ENCODE measurements at places on chromosomes 2 and 18.

DNA sequence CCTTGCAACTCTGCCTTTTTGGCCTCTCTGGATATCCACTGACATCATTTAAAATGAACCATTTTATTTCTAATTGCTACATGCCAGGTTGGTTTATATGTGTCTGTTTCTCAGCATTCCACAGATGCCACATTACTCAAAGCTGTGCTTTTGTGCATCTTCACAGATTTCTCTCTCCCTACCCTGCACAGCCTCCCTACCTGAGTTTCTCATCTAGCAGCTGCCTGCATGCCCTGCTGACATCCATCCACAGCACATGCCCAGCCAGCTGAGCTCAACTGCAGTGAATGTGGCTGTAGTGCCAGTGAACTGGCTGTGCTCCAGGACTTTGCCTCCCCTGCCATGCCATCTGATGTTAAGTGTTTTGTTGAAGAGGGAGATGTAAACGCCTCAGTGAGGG, 44.5 kb downstream of the PKP4 start:
- no peak for DNase-seq

DNA sequence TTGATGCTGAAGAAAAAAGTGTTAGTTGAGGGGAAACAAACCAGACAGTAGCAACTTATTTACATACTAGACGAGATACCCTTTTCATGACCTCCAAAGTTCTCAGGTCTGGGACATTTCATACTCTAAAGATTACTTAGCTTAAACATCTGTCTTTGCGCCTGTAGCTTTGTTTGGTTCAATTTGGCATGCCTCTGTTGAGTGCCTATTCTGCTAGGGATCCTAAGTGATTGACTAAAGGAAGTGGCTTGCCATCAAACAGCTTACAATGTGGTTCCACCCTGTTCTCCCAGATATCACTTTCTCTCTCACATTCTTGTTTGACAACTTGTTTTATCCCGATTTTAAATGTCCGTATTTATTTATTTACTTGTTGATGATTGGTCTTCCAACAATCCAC, 488.8 kb downstream of the PARD3B start:
- DNase-seq = no peak

DNA sequence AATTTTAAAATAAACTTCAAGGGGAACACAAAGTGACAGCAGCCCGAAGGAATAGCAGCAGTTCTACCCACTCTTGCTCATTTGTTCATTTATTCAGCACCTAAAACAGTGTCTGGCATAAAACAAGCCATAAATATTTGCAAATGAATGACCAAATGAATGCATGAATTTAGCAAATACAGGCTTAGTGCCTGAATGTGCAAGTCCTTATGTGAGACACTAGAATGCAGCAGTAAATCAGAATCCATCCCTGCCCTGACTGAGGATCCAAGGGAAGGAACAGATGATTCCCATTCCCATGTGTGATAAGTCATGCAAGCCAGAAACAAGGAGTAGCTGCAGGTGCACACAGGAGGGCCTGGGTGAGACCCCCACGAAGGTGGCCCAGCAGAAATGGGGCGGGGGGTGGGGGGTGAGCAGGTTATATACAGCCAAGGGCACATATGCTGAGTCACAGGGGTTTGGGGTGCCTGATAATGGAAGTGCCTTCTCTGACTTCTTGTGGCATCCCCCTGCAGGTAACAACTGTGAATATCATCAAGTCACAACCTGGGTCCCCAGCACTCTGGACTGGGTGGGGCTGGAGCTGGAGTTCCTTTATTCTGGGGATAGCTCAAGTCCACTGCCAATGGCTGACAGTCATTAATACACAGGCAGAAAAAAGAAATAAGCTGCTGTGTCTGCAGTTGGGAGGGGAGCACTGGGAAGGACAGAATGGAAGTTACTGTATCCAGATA, 311.9 kb downstream of the TXNL1 start:
- DNase-seq = no peak

GRCh38 chr18:28963481-28963880, 786.6 kb upstream of the CDH2 start:
- DNase-seq = no peak

DNA sequence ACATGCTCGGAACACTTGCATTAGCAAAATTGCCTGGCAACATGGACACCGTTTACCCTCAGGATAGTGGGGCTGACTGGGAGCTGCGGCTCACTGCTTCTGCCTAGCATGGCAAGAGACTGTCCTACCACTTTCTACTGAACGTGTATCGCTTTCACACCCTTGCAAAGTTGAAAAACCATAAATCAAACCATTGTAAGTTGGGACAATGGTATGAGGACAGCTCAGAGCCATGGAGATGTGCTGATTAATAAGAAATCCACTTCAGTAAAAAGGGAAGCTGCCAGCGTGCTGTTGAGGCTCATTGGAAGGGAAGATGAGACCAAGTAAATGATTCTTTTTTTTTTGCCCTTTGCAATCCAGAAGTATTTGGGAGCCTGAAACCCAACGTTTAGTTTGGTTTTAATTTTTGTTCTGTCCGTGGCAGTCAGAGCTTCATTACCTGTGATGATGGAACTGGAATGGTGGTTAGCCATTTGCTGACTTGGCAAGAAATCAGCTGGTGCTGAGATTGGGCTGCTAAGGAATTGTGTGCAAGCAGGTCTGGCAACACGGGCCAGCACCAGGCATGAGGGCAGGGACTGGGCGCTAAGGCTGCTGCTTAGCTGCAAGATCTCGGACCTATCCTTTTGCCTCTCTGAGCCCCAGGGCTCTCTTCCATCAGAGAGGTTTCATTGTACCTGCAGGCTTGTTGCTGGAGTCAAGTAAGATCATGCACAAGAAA, 75.5 kb upstream of the HS6ST1 start:
- DNase-seq = no peak

GRCh38 chr2:120195553-120195952, 27.6 kb downstream of the TMEM185B start:
- no peak for DNase-seq

- DNase-seq = no peak
Measured at GRCh38 chr2:86227685-86228084, 28.4 kb downstream of the MRPL35 start.

- DNase-seq = no peak
Measured at GRCh38 chr2:163462993-163463392, 272.8 kb downstream of the FIGN start.

DNA sequence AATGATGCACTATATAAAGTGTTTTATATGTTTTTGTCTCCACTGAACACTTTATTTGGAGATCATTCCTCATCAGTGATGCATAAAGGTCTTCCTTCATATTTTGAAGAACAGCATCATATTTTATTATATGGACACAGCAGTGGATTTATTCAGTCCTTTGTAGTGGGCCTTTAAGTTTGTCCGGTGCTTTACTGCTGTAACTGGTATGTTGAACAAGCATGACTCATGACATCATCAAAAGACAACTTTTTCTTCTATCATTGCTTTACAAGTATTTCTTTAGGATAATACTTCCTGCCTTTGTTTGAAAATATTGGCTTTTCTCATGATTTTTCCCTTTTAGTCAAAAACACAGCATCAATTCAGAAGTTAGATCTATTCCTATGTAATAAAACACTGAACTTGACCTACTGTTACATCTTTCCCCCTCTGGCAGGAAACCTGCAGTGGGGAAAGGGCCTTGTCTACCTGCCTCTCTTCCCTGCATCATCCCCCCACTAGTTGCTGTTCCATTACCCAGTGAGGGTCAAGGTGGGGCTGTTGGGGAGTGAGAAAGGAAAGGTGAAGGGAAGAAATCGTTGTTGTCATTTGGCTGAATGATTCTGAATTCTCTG, 241.2 kb downstream of the CYP26B1 start:
- DNase-seq = no peak

DNA sequence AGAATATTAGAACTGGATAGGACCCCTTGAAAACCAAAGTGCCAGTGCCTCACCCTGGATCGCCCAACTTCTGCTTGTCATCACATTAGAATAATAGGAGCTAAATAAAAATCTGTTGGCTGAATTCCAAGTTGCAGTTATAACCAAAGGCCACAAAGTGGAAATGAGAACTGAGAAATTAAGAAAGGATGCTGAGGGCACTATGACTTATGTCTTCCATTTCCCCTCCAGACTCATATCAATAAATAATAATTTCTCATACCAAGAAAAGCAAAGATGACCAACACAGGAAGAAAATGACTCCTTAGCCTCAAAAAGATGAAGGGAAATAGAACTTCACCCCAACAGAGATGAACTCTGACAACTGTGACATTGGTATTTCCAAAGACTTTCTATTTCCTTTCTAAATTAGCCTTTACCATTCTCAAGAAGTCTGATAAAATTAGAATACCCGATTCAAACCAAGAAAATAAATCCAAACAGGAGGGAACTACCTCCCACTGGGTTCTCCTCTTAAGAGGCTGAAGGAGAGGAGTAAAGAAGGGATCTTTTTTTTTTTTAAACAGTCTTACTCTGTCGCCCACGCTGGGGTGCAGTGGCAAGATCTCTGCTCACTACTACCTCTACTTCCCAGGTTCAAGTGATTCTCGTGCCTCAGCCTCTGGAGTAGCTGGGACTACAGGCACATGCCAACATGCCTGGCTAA, 46.5 kb upstream of the EPG5 start:
- no peak for DNase-seq

GRCh38 chr2:116585669-116586327, 1228.7 kb upstream of the DDX18 start:
- no peak for DNase-seq

- DNase-seq = no peak
Measured at GRCh38 chr18:42211201-42211600, 256.2 kb downstream of the PIK3C3 start.

GRCh38 chr18:65415098-65415497, 335.7 kb upstream of the CDH7 start:
- DNase-seq = no peak

- peak; percentile 65 for DNase-seq
Measured at GRCh38 chr2:232325324-232326273, 53.0 kb upstream of the ALPP start.

DNA sequence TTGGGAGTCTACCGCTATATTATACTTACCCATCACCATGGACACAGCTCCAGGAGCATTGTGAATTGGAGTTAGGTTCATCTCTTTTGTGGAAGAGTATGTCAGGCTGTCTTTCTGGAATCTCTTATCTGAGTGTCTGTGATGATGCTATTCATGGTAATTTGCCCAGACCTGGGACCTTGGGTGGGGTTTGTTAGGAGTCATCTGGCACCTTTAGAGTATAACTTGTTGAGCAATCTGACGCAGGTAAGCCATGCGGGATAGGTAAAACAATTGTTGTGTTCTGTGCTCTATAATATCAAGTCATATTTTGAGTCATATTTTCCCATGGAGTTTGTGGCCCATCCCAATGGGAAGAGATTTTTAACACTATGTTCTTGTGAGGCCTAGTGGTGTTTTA, 49.7 kb upstream of the MAPRE2 start:
- DNase-seq = no peak

GRCh38 chr2:112811841-112812306, 24.7 kb downstream of the IL1B start:
- no peak for DNase-seq

DNA sequence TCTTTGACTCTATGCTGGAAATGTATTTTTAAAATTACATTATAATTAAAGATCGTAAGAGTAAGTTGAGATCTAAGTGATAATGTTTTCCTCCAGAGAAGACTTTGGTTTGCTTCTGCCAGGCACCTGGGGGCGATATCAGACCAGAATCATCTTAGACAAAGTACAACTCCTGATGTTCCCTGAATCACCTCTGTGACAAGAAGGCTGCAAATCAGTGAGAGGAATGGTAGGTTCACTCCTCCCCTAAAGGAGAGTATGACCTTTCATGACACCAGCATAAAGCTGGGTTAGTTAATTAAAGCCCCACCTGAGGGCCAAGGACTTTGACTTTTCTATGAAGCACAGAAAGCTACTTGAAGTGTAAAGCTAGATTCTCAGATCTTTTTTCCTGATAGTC, 114.4 kb upstream of the DTNA start:
- DNase-seq = no peak

DNA sequence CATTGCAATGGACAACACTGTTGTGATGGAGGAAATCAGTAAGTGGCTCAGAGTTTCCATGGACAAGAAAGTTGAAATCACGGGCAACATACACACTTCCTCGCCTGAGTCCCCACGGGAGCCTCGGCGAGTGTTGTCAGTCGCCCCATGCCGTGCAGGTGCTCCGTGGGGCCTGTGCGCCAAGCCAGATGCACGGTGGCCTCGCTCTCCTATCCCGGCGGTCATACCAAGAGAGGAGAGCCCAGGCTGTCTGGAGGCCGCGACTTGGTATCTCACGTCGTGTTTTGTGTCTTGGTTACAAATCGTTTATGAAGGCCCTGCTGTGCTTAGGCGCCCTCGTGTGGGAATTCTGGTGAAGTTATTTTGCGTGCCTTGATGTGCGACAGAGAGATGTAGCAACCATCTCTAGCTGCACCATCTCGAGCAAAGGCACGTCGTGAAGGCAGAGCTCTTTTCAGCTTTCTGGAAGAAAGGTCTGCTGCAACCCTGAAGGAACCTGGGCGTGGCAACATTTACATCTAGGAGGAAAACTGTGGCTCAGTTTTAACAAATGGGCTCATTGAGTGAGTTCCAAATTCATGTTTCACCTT, 21.8 kb downstream of the ATG4B start:
- peak; percentile 78 for DNase-seq

GRCh38 chr18:5286525-5286924, 9.0 kb downstream of the ZBTB14 start:
- DNase-seq = no peak

DNA sequence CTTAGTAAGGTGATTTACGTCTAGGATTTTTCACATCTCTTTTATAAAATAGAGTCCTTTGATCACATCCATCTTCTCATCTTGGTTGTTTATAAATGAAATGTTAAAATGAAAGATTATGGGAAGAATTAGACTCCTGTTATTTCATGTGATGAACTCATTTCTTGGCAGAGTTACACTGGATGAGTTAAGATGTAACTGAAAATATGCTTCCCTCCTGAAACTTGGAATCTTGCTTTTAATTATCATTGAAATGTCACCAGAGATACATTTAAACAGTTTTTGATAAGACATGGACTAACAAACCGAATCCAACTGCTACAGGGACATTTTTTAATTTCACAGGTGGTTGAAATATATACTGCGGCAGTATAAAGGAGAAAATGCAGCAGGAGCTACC, 274.0 kb downstream of the DLGAP1 start:
- DNase-seq = no peak

DNA sequence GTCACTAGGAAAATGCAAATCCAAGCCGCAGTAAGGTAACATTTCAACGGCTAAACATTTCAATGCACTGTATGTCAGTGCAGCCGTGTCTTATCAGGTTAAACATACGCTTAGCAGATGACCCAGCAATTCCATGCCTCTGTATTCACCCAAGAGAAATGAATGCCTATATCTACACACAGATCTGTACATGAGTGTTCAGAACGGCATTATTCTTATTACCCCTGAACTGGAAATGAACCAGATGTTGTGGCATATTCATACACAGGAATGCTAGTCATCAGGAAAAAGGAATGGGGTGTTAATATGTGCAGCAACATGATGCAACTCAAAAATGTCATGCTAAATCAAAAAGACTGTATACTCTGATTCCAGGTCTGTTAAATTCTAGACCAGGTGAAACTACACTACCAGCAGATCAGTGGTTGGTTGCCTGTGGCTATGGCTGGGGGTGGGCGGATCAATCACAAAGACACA, 80.4 kb upstream of the RPL31 start:
- no peak for DNase-seq

GRCh38 chr2:161170958-161171932, 11.0 kb downstream of the TANK start:
- DNase-seq = no peak
